ENCODE measurements at places on chromosomes 16 and 17.
A peak's percentile ranks its signal among the peaks of the same experiment; 100 is the strongest.

GRCh38 chr17:3020381-3020780, 43.0 kb downstream of the OR1D5 start:
- DNase-seq = no peak

DNA sequence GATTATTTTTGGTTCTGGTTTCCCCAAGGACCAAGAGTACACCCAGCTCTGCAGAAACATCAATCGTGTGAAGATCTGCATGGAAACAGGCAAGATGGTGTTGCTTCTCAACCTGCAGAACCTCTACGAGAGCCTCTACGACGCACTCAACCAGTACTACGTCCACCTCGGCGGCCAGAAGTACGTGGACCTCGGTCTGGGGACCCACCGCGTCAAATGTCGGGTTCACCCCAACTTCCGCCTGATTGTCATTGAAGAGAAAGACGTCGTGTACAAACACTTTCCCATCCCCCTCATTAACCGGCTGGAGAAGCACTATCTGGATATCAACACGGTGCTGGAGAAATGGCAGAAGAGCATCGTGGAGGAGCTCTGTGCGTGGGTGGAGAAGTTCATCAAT, 67.4 kb upstream of the ENDOV start:
- DNase-seq = no peak

GRCh38 chr16:14309001-14309886, 238.1 kb downstream of the MRTFB start:
- DNase-seq = no peak

DNA sequence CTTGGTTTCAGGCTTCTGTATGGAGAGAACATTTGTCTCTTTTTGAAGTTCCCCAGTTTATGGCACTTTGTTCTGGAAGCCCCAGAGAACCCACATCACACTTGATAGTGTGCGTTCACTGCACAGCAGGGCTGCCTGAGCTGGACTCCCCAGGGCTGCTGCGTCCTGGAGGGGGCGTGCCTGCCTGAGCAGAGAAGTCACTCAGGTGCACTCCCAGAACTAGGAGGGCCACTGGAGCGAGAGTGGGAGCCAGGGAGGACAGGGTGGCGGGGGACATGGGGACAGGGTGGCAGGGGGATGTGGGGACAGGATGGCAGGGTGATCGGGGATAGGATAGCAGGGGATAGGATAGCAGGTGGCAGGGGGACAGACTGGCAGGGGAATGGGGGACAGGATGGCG, 43.9 kb upstream of the ZNF469 start:
- DNase-seq = no peak

GRCh38 chr16:21227866-21228265, 5.6 kb upstream of the ANKS4B start:
- no peak for DNase-seq

GRCh38 chr17:82924812-82925211, 85.0 kb upstream of the ZNF750 start:
- DNase-seq = no peak

GRCh38 chr16:87134628-87134995, 182.6 kb downstream of the C16orf95 start:
- no peak for DNase-seq

DNA sequence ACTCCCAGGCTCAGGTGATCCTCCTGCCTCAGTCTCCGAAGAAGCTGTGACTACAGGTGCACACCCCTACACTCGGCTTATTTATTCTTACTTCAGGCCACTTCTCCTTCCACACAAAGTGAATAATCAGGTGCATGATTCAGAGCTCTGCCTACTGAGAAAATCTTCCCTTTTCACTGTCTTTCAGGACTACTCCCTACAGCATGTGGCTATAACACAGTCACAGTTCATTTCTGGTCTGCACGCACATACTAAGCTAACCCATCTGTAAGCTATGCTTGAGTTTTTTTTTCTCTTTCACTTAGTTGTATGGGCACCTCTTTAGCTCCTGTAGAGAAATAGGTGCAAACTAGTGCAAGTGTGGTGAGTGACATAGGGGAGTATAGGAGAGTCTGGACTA, 7.6 kb upstream of the SLFN5 start:
- no peak for DNase-seq

- no peak for DNase-seq
Observed at GRCh38 chr17:67256075-67256732, 11.2 kb upstream of the HELZ start.

DNA sequence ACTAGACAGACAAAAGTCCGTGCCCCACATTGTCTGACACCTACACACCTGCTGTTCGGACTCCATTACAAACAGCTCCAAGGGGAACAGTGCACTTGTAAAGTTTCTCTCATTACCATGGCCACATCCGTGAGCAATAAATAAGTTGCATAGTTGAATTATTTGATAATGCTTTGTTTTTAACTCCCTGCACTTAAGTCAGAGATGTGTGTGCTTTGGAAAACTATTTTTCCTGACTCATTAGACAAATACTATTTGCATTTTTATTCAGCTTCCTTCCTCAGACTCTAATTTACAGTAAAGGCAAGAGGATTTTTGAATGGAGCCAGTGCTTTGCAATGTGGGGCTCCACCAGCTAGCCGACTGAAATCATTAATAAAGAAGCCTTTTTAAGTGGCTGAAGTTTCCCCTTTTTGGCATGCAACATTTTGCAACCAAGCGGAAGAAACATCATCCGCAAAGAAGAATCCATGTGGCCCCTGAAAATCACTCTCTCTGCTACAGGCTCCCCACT, 6.5 kb upstream of the CCL2 start:
- no peak for DNase-seq

- DNase-seq = no peak
Observed at GRCh38 chr16:75761108-75761507, 34.8 kb upstream of the CPHXL start.

- DNase-seq = no peak
Observed at GRCh38 chr16:70342016-70342415, 4.7 kb upstream of the DDX19A start.

GRCh38 chr16:57264950-57265371, 19.5 kb downstream of the PLLP start:
- no peak for DNase-seq

DNA sequence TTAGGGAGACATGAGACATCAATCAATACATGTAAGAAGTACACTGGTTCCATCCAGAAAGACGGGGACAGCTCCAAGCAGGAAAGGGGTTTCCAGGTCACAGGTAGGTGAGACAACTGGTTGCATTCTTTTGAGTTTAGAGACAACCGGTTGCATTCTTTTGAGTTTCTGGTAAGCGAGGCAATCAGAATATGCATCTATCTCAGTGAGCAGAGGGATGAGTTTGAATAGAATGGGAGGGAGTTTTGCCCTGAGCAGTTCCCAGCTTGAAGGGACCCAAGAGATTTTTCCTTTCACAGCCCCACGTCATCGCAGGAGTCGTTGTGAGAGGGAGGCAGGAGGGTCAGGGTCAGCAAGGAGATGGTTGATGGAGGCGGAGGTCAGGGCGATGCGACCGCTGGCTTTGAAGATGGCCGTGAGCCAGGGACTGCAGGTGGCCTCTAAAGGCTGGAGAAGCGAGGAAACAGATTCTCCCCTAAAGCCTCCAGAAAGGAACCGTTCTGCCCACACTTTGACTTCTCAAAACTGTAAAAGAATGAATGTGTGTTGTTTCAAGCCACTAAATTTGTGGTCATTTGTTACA, 36.5 kb downstream of the IRF8 start:
- no peak for DNase-seq

DNA sequence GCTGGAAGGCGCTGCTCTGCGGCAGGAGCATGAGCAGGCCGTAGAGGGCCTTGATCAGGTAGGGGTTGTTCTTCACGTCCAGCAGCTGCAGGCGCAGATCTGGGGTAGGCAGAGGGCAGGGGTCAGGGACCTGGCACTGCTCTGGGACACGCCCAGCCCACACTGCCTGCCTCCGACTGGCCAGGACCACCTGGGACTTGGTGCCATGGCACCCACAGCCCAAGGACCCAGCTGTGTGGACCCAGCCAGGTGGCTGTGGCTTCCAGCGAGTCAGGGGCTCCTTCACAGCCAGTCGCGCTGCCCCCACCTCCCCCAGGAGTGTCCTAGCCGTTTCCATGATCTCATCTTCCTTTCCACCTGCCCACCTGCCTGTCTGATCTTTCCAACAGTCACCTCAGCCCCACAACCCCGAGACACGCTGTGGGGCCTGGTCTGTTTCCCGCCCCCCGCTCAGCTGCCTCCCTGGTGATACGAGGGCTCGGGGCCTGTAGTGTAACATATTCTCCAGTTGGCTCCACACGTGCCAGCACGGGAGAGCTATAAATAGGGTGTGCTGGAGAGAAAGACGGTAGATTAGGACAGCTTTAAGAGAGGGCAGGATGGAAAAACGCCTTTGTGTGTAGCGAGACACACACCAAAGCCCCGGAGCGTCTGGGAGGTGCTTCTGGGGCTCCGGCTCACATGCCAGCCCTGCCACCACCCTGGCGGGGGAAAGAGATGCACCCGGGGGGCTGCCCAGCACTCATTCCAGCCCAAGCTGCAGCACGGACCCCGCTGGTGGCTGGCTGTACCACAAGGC, 7.2 kb upstream of the MTSS2 start:
- DNase-seq = no peak

DNA sequence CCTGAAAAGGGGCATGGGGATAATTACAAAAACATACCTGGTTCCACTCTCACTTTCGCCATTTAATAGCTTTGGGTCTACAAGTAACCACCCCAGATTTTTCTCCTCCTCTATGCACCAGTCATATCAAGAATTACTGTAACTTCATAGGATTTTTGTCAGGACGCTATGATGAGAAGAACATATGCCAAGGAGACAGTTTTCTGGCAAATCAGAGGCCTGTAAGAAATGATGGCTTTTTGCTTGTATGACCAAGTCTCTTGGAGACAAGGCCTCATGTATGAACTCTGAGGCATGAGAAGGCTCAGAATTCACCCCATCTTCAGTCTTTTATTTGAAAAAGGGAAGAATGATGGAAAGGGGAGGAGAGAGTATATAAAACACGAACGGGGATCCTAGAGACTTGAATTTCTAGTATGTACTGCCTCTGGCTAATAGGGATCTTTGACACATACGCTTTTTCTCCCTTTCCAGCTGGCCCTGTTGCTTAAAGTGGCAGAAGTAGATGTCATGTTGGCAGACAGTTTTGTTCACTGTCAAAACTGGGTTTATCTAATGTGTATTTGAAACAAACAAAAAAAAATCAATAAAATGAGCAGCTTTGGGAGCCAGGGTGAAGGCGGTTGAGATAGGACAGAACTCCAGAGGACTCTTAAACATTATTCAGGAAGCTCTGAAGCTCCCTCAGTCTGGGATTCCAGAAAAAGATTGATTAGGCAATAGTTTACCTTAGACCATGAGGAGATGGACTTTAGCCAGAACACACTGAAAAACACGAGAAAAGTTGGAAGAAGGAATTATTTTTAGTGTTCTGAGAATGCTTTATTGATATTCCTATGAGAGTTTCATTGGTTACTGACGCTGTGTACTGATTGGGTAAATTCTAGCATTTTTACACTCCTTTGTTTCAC, 656.6 kb downstream of the WWOX start:
- DNase-seq = no peak

GRCh38 chr16:55765161-55765560, 67.7 kb downstream of the CES1 start:
- DNase-seq = no peak

DNA sequence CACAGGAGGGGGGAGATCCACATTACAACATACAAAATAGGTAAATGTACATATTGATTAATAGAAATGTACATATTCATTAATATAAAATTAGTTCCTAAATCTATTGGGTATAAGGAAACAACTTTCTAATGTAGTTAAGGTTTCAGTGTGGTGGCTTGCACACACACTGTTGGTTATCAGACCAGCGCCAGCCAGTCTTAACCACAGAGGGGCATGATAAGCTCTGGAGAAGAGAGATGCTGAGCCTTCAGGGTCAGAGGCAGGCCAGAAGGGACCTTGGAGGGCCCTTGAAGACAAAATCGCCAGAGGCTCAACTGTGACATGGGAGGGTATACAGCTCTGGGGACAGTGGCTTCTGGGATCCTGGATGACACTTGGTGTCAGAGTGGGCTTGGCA, 10.9 kb upstream of the ZFP90 start:
- no peak for DNase-seq

GRCh38 chr16:84952335-84953189, 58.8 kb downstream of the ZDHHC7 start:
- DNase-seq = peak; percentile 53

DNA sequence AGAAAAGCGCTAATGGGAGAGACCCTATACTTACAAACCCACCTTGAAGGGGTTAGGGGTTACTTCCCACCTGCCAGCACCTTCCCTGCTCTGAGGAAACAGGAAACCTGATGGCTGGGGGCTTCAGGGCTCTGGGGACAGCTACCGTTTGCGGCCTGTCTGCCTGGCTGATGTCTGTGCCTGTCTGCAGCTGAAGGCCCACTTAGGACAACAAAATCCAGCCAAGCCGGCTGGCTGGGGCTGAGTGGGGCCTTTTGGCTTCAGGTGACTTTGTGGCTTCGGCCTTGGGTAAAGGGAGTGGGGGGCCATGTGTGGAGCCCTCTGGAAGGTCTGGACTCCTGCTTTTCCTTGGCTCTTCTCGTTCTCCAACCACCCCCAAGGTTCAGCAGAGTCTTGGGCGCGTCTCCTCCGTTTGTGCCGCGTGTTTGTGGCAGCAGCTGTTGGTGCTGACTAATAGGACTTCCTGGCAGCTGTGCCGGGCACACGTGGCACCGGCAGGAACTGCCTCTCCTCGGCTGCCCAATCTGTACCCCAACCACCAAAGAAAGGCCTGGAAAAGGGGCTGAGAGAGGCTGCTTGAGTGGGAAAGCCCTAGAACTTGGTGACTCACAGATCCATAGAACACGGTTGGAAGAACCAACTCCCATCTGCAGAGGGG, 186.7 kb downstream of the MSI2 start:
- no peak for DNase-seq

- no peak for DNase-seq
Observed at GRCh38 chr17:40491486-40491885, 9.9 kb downstream of the TNS4 start.

DNA sequence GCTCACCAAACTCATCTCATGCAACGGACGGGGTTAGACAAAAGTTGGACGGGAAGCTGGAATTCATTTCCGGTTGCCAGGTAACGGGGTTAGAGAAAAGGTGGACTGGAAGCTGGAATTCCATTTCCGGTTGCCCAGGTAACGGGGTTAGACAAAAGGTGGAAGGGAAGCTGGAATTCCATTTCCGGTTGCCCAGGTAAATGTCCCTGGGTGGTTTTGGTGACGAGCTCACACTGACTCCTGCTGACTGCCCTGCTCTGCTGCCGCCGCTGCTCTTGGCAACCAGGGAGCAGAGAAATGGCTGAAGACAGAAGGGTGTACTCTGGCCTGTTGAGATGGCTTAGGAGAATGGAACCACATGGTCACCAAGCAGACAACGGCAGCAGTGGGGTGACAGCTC, 170.3 kb upstream of the RPH3AL start:
- no peak for DNase-seq

DNA sequence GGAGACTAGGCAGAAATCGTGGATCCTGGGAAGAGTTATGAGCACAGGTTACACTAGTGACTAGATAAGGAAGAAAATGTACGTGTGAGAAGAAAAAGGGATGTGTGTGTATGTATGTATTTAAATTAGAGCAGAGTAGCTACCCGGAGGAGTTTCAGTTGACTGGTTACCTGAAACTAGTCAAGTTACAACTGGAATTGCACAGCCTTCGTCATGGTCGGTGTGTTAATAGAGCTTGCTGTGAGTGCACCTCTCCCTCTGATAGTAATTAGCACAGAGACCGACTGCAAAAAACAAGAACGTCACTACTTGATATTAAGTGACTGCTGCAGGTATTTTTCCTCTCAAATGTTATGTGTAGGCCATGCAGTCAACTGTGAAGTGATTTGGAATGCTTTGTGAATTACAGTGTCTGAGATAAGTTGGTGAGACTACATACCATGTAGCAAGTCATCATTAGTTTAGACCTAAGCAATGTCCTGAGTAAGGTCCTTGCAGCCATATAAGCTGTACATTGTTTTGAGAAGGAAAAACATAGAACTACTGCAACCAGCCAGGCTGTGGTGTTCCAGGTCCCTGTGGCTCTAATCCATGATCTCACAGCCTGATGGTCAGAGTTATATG, 95.7 kb downstream of the WNT3 start:
- DNase-seq = no peak
